ENCODE measurements at places on chromosomes 12 and 14.

GRCh38 chr12:49225576-49226166, 36.8 kb upstream of the TUBA1A start:
- DNase-seq: no peak

DNA sequence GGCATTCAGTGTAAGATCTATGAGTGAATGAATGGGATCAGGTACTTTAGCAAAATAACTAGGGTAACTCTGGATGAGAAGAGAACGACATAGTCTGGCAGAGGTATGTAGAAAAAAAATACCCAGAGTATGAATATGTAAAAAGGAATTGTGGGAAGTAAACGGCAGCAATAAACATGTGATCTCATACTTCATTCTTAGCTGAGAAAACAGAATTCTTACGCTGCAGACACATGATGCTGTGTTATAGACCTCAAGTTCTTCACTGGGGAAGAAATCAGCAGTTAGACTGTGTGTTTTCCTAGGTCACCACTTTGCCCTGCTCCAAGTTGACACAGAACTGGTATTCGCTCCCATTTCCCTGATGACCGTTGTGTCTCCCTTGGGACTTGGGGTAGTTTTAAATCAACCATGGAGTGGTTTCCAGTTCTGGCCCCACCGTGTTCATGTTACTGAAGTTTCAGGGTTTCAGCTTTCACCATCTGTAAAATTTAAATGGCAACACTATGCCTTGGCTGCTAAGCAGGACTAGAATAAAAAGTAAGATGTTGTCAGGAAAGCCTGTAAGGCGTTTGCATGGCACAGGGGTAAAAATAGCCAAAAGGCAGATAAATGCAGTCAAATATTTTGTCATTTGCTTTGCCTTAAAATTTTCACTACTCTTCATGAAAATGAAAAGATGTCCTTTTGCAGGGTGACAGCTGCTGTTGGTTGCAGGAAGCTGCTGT, 223.7 kb downstream of the PELI2 start:
- no peak for DNase-seq

- DNase-seq: peak; percentile 7
These were observed 1.7 kb downstream of the HSPA2 start for GRCh38 chr14:64541972-64542835.

GRCh38 chr12:127909041-127909440, 357.9 kb upstream of the TMEM132C start:
- no peak for DNase-seq

DNA sequence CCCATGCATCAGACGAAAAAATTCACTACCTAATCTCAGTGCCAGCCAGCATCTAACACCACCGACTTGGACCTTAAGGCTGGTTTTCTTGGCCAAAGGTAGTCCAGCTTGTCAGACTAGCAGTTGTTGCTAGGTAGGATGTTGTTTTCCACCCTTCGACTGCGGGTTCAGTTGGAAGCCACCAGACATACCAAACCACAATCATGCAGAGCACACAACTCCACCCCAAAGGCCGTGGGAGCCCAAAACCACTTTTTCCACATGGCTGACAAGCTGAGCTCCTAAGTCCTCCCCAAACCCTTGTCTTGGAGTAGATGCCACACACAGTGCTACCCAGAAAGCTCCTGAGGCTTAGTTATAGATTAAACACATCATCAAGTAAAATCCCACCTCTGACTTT, 46.8 kb downstream of the LRIG3 start:
- DNase-seq: no peak

DNA sequence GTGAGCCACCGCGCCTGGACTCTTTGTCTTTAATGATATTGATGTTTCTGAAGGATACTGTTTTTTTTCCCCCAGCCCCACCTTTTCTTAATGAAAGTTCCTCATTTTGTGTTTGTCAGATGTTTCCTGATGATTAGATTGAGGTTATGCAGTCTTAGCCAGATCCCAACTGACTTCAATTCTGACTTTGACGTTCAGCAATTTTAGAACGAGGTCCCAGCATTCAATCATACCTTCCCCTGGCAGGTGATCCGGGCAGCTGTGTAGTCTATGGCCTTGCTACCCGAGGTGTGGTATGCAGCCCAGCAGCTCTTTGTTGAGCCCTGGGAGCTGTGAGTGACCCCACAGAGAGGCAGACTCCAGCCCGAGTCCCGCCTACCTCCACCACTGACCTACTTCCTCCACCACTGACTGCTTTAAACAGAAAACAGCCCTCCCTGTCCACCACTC, 82.7 kb downstream of the LGMN start:
- no peak for DNase-seq

- DNase-seq: no peak
These were observed 362 bp upstream of the TSFM start for GRCh38 chr12:57782243-57782607.

- DNase-seq: no peak
These were observed 11.1 kb upstream of the PSEN1 start for GRCh38 chr14:73125169-73125588.

DNA sequence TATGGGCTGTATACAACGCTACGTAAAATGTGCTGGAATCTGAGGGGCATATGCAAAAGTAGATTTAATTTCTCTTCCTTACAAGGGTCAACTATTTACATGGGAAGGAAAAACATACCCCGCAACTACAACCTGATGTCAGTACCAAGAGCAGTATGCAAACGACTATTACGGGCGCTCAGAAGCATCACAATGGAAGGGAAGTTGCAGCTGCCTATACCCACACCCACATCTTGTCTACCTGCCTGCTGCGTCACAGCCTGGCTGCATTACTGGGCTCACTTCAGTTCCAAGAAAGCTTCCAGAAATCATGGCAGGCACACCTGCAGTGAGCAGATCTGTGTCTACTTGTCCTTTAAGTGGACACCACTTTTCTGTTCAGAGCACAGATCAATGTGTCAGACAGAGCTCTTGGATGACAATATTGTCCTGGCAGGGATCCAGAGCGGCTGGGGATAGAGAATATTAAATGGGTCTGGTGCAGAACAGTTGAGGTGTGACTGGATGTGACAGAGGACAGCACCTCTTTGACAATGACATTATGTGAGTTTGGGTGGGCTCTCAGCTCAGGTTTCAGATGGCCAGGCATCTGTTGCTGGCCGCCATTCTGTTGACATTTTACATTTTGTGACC, 41.5 kb upstream of the GNG2 start:
- no peak for DNase-seq

- peak; percentile 73 for DNase-seq
These were observed 55.9 kb downstream of the CCDC92 start for GRCh38 chr12:123916729-123917128.

- DNase-seq: no peak
These were observed 18.6 kb downstream of the GPRC5A start for GRCh38 chr12:12909995-12910420.

DNA sequence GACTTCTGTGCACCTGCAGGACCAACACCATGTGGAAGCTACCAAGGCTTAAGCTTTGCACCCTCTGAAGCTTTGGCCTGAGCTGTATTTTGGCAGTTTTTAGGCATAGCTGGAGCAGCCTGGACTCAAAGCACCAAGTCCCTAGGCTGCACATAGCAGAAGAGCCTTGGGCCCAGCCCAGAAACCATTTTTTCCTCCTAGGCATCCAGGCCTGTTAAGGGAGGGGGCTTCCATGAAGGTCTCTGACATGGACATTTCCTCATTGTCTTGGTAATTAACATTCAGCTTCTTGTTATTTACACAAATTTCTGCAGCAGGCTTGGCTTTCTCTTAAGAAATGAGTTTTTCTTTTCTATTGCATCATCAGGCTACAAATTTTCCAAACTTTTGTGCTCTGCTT, 475.8 kb upstream of the FLRT2 start:
- DNase-seq: no peak

GRCh38 chr14:23119363-23120327, 590 bp upstream of the CEBPE start:
- DNase-seq: peak; percentile 21

DNA sequence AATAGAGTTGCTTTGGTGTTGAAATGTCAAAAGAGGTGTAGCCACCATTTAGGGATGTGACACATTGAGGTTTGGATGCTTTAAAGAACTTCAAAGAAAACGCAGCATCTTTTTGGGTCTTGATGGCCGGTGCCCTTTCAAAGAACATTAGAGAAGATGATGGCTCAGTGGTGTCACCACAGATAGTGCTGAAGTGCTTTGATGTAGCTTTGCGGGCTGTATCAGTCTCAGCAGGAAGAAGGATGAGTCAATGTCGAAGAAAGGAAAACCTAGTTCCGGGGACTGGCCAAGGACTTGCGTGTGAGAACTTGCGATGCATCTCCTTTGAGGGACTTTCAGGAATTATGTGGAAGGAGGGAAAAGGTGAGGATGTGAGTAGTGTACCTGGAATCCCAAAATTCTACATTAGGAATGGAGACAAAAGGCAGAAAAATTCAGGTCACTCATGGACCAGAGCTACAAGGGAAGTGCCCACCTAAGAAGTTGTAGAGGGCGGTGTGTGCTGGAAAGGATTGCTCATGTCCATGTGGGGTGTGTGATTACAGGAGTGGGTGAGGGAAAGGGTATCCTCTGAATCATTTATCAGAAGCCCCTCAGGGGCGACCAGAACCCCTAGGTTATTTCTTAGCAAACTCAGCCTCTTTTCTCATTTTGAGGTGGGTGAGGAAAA, 39.7 kb upstream of the GZMB start:
- DNase-seq: peak; percentile 68

- DNase-seq: no peak
These were observed 73.2 kb upstream of the SSTR1 start for GRCh38 chr14:38134416-38135030.

GRCh38 chr12:122724641-122725243, 5.9 kb downstream of the HCAR1 start:
- DNase-seq: no peak

DNA sequence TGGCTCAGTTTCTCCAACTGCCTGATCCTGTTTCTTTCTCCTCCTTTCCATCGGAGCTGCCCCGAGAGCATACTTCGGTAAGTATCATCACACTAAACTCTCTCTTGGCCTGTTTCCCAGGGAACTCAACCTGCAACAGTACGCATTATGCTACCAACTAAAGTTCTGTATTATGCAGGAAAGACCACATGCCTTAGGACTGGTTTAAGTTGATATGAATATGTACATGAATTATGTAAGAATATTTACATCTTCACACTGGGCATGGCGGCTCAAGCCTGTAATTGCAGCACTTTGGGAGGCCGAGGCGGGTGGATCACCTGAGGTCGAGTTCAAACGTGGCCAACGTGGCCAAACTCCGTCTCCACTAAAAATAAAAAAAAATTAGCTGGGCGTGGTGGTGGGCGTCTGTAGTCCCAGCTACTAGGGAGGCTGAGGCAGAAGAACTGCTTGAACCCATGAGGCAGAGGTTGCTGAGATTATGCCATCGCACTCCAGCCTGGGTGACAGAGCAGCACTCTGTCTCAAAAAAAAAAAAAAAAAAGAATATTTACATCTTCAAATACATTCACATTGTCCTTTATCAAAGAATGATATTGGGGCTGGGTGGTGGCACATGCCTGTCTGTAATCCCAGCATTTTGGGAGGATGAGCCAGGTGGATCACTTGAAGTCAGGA, 31.9 kb upstream of the VPS33A start:
- no peak for DNase-seq

- no peak for DNase-seq
These were observed 86.2 kb downstream of the RIN3 start for GRCh38 chr14:92599811-92600210.

GRCh38 chr12:27009881-27010301, 4.3 kb downstream of the TM7SF3 start:
- DNase-seq: no peak

DNA sequence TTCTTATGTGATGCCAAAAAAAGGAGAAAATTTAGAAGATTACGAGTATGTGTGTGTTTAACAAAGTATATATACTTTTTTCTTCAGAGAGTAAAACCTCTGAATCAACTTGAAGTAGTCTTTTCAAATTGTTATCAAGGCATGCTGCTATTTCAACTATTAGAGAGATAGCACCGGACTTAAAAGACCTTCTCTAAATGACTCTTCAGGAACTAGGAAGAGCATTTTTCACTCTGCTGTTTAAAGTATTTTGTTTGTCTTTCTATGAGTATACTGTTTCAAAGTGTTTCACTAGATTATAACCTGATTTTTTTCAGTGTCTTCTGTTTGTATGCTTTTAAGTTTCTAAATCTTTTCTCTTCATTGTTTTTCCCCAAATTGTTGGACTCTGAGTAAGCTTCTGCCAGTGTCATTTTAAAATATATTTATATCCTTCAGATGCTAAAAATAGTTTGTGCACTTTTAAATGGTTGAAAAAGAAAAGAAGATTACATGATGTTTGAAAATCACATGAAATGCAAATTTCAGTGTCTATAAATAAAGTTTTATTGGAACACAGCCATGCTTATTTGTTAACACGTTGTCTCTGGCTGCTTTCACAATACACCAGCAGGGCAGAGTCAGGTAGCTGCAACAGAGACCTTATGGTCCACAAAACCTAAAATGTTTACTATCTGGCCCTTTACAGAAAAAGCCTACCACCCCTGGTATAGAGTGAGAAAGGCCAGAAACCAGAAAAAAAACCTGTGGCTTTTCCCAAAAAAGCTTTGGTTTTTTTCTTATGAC, 21.3 kb downstream of the CRADD start:
- no peak for DNase-seq

Data from activated naive CD4-positive, alpha-beta T cell treated with Interleukin-2 at 50 U/mL for 16 hours (primary cell).